ENCODE measurements at places on chromosomes 2 and 18.

GRCh38 chr18:34959211-34959829, 81.9 kb upstream of the MAPRE2 start:
- DNase-seq: no peak

GRCh38 chr2:8644605-8645175, 37.2 kb upstream of the ID2 start:
- peak; percentile 69 for DNase-seq

- DNase-seq: peak; percentile 67
Observed at GRCh38 chr18:20971886-20972267, 139.7 kb downstream of the ROCK1 start.

- no peak for DNase-seq
Observed at GRCh38 chr2:23617811-23618215, 232.8 kb downstream of the KLHL29 start.

- no peak for DNase-seq
Observed at GRCh38 chr18:36298126-36298741, 721 bp downstream of the FHOD3 start.

GRCh38 chr2:168639441-168639898, 163.0 kb upstream of the NOSTRIN start:
- peak; percentile 36 for DNase-seq

DNA sequence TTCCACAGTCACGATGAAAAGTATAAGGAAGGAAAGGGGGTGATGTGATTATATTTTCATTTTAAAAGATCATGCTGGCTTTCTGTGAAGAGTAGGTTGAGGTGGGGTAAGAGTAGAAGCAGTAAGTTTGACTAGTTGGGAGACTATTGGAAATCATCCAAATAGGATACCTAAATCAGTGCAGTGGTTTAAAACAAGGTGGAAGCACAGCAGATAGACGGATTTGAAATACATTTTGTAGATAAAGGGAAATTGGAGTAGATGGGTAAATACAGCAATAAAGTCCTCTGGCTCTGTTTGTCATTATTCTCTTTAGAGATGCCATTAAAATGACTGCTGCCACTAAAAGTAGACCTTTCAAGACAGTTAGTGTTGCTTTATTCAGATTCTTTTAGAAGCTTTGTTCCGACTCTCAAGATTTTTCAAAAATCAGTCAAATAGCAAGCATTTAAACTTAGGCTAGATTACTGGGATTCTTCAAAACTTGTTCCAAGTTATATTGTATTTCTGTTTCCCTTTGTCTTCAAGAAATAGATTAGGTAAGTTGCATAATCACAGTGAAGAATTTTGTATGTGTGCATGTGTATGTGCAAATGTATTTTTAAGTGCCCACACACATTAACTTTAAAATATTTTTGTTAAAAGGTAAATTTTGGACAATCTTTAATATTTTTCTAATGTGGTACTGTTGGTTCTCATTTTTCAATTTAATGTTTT, 61.7 kb upstream of the DTNA start:
- DNase-seq: no peak

- no peak for DNase-seq
Observed at GRCh38 chr18:71808616-71809015, 735.5 kb downstream of the CBLN2 start.

- DNase-seq: no peak
Observed at GRCh38 chr2:155839991-155840390, 492.5 kb downstream of the NR4A2 start.
